ENCODE measurements at places on chromosomes 5 and 9. TPM values are rescaled to one million over a fixed set of nuclear protein-coding genes. Genes with fewer than 3 reads are reported as not detected.
A peak's percentile ranks its signal among the peaks of the same experiment; 100 is the strongest.

The LCN9 gene
- not detected for total RNA-seq

The FBP2 gene
- not detected for total RNA-seq

The RXRA gene
- total RNA-seq = 19.9 TPM

- H3K4me3 ChIP-seq = peak overlapping the region; percentile 46
- no peaks in the 10 kb centered on the region for H3K27me3 ChIP-seq
- peaks cover 18% of the 10 kb centered on the region for H3K36me3 ChIP-seq
- peaks cover 72% of the 10 kb centered on the region for H3K4me1 ChIP-seq
These were observed 43.6 kb downstream of the ERGIC1 start for GRCh38 chr5:172877466-172878260.

GRCh38 chr5:133230823-133231578 is 179.2 kb downstream of the HSPA4 start:
- no peak overlapping the region for H3K27ac ChIP-seq
- no peak for DNase-seq
- no peaks in the 10 kb centered on the region for H3K4me1 ChIP-seq
- H3K4me3 ChIP-seq = no peak overlapping the region
- peaks cover 38% of the 10 kb centered on the region for H3K27me3 ChIP-seq

DNA sequence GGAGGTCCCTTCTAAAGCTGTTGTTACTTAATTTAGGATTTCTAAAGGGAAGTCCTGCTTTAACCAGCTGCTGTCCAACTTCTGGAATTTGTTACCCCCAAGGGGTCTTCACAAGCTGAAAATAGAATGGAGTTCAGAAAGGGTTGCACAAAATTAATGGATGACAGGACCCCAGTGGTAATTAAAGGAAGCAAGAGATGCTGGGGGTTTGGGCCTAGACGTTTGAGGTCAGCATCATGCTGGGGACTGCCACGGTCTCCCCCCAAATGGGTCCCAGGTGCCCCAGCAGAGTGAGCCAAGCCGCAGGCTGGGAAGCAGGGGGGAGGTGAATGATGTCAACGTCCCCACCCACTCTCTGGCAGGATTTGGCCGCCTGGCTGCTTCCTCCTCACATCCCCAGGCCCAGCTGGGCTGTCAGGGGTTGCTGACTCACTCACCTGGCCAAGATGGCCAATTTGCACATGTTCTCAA is 97.5 kb upstream of the ARAP3 start:
- no peak overlapping the region for H3K4me3 ChIP-seq
- H3K36me3 ChIP-seq = no peaks in the 10 kb centered on the region
- no peak for DNase-seq
- no peaks in the 10 kb centered on the region for H3K4me1 ChIP-seq
- no peak overlapping the region for H3K27ac ChIP-seq

GRCh38 chr9:31745886-31746285 is 638.6 kb upstream of the ACO1 start:
- H3K4me1 ChIP-seq = no peaks in the 10 kb centered on the region
- no peak overlapping the region for H3K4me3 ChIP-seq
- no peak overlapping the region for H3K27ac ChIP-seq
- no peaks in the 10 kb centered on the region for H3K27me3 ChIP-seq
- no peaks in the 10 kb centered on the region for H3K36me3 ChIP-seq
- DNase-seq = no peak

- no peak overlapping the region for H3K4me3 ChIP-seq
- DNase-seq = peak; percentile 34
- no peak overlapping the region for H3K27ac ChIP-seq
- no peaks in the 10 kb centered on the region for H3K36me3 ChIP-seq
- peaks cover 52% of the 10 kb centered on the region for H3K27me3 ChIP-seq
These were observed 74.2 kb downstream of the NTNG2 start for GRCh38 chr9:132235894-132236661.

GRCh38 chr5:6069496-6070185 is 308.7 kb downstream of the MED10 start:
- no peaks in the 10 kb centered on the region for H3K4me1 ChIP-seq
- no peaks in the 10 kb centered on the region for H3K36me3 ChIP-seq
- no peak for DNase-seq
- no peak overlapping the region for H3K27ac ChIP-seq
- H3K27me3 ChIP-seq = no peaks in the 10 kb centered on the region

DNA sequence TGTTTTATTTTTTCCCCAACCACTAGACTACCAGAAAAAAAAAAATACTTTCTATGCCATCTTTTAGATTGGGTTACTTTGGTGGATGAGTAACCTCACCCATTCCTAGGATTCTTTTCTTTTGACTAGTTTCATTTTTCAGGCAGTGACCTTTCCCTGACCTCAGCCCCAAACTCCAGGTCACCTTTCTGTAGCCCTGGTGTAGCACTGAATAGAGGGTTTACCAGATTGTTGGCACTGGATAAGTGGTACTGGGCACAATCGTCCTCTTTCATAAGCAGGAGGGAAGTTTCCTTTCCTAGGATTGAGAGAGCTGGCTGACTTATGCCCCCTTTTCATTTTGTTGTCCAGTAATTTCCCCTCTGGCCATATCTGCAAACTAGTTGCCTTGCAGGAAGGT is 169.4 kb upstream of the TMEM161B start:
- no peak overlapping the region for H3K27ac ChIP-seq
- no peaks in the 10 kb centered on the region for H3K27me3 ChIP-seq
- H3K36me3 ChIP-seq = no peaks in the 10 kb centered on the region
- no peak overlapping the region for H3K4me3 ChIP-seq
- H3K4me1 ChIP-seq = no peaks in the 10 kb centered on the region

DNA sequence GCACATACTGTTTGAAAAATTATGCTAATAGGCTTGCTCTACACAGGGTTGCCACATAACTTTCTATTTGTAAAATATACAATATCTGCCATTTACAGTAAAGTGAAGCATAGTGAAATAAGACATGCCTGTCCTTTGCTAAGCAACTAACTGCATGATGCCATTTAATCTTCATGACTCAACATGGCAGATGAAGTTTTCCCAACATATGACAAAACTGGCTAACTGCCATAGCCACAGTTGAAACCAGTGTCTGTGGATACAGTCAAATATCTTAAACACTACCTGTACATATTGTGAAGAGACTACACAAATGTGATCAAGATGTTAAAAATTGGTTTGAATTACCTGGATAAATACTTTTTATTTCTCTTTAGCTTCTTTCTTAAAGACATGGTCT is 3.1 kb upstream of the DMAC1 start:
- no peaks in the 10 kb centered on the region for H3K36me3 ChIP-seq
- H3K27ac ChIP-seq = no peak overlapping the region
- no peak for DNase-seq
- no peaks in the 10 kb centered on the region for H3K27me3 ChIP-seq
